A549 (cell line): ENCODE measurements at places on chromosomes 3 and 15. TPM values are rescaled to one million over a fixed set of nuclear protein-coding genes. Genes with fewer than 3 reads are reported as not detected.

GRK7 gene
- polyA plus RNA-seq, result 0.03 TPM in 1 of 3 replicates, not detected in the others

TPRG1 gene
- polyA plus RNA-seq, result 0.21 to 0.55 TPM (median 0.29 TPM) in 3 replicates

GRAMD1C gene
- 0.32 to 0.84 TPM (median 0.70 TPM) in 3 replicates for polyA plus RNA-seq

C3orf85 gene
- polyA plus RNA-seq, result not detected in 3 replicates

ZPLD1 gene
- 0.05 TPM in 1 of 3 replicates, not detected in the others for polyA plus RNA-seq

RASA2 gene
- polyA plus RNA-seq, result 5.0 to 6.8 TPM (median 6.7 TPM) in 3 replicates

UTS2B gene
- not detected in 3 replicates for polyA plus RNA-seq

CIDEC gene
- polyA plus RNA-seq, result 2.0 to 3.3 TPM (median 2.8 TPM) in 3 replicates

PRR20G gene
- not detected in 3 replicates for polyA plus RNA-seq

WDR93 gene
- 0.10 to 0.16 TPM (median 0.12 TPM) in 3 replicates for polyA plus RNA-seq

ZBTB11 gene
- polyA plus RNA-seq, result 11.3 to 12.0 TPM (median 11.6 TPM) in 3 replicates

FGF7 gene
- polyA plus RNA-seq, result not detected in 3 replicates
